ENCODE measurements at places on chromosomes 11 and 22.

DNA sequence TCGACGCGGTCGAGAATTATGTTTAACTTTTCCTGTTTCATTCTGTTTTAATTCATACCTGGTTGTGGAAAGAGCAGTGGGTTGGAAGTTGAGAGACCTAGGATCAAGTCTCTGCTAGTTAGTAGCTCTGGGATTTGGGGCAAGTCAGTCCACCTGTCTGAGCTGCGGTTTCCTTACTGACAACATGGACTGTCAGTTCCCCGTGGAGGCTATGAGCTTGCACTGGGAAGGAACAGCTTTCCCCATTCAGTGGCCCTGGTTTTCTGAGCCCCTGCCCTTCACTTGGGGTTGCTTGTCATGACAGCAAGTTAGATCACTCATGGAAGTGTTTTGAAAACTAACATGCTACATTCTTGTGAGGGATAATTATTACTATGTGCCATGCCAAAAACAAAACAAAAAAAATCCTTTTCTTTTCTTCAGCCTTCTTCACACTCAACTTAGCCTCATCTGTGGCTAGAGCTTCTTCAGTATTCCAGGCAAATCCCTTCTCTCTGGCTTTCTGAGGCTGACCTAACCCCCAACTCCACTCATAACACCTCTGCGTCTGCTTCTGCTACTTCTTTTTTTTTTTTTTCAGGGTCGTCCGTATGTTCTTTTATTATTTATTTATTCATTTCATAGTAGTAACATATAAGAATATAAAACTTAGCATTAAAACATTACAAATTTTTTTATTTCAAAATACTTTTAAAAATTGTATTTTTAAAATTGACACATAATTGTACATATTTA is 43.0 kb upstream of the ZBED5 start:
- peak; percentile 43 for DNase-seq

DNA sequence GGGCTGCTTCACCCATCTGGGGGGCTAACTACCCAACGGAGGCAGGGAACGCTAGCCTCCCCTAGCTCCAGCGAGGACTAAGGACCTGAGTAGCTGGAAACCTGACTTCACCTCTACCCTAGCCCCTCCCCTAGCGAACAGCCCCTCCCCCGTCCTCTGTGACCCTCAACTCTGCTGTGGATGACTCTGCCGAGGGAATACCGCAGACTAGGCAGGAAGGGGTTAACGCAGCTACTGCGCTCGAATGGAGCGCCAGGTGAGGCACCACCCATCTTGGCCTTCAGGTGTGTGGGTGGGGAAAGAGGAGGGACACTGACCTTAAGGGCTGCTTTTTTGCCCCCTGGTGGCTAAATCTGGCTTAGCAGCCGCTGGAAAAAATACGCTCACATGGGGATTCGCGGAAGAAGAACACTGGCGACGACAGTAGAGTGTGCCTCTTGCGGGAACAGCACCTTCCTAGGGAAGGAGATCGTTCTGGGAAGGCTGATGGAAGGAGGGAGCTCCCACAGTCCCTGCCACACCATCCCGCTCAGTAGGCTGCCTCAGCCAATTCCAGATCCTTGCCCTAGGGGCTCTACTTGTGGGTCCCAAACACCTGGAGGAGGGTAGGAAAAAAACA is 4.5 kb upstream of the BCL9L start:
- peak; percentile 81 for DNase-seq

GRCh38 chr11:70503468-70504221 is 105.3 kb downstream of the CTTN start:
- DNase-seq: no peak

- peak; percentile 47 for DNase-seq
Observed at GRCh38 chr11:108093128-108093904, 28.1 kb upstream of the ACAT1 start.

- DNase-seq: no peak
Observed at GRCh38 chr11:33420959-33421566, 163.9 kb downstream of the HIPK3 start.

DNA sequence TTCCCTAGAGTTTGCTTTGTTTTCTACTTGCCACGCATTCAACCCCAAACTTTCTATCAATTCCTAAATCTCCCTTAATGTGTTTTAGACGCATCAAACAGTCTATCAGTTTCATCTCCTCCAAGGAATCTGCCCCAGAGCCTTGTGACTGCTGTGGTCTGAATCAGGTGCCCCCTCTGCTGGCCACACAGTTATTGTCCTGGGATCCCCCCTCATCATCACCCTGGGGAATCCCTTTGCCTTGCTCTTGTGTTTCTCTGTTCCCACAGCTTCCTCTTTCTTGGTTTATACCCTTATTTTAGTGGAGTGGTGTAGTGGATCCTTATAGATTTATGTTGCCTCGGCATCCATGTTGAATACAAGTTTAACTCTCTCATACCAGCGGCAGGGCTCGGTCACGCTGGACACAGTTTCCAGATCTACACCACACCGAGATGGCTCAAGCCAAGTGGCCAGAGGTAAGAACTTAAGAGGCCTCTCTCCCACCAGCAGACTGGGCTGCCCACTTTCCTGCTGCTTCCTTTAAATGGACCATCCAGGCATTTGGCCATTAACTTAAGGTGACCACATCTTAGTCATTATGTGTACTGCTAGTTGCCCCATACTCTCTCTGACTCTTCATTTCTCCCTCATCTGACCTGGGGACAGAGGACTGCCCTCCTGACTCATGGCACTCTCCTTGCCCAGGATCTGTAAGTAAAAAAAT is 8.2 kb downstream of the UPB1 start:
- peak; percentile 75 for DNase-seq

- DNase-seq: no peak
Observed at GRCh38 chr22:26660961-26661578, 3.7 kb downstream of the MIAT start.

DNA sequence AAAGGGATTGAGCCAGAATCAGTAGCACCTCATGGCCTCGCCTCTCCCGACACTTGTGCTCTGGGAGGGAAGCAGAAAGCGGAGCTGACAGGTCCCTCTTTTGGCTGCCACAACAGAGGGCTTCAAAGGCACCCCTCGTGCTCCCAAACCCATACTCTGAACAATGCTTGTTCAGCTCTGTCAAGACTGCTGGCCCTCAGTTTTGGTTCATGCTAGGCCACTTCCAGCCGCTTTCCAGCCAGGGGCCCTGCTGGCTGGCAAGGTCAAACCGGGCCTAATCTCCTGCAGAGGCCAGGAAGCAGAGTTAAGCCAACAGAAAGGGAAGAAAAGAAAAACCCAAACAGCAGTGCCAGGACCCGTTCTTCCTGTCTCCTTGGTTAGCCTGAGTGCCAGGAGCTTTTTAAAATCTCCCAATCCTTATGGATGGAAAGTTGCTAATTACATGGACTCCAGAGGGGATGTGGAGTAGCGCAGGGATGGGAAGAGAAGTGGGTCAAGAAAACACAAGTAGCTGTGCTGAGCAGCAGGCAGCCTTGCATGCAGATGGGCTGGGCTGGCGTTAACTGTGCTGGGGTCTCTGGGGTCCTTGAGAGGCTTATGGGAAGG is 150.6 kb downstream of the GRIK4 start:
- DNase-seq: no peak

GRCh38 chr11:19117760-19118097 is 761 bp downstream of the ZDHHC13 start:
- no peak for DNase-seq

DNA sequence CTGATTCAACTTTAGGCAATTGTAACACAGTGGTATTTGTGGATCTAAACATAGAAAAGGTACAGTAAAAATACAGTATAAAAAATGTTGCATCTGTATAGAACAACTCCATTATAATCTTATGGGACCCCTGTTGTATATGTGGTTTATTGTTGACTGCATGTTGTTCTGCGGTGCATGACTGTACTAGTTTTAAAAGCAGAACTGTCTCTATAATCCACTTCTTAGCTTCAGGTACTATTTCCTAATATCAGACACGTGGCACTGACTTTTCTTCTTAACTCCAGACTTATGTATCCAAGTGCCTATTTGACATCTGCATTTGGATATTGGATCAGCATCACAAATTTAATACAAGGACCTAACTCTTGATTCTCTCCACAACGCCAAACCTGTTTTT is 41.1 kb downstream of the PACS1 start:
- DNase-seq: no peak

All from ELR (cell line).